ENCODE measurements at places on chromosomes 3 and 15. TPM values are rescaled to one million over a fixed set of nuclear protein-coding genes. Genes with fewer than 3 reads are reported as not detected.
A peak's percentile ranks its signal among the peaks of the same experiment; 100 is the strongest.

DNA sequence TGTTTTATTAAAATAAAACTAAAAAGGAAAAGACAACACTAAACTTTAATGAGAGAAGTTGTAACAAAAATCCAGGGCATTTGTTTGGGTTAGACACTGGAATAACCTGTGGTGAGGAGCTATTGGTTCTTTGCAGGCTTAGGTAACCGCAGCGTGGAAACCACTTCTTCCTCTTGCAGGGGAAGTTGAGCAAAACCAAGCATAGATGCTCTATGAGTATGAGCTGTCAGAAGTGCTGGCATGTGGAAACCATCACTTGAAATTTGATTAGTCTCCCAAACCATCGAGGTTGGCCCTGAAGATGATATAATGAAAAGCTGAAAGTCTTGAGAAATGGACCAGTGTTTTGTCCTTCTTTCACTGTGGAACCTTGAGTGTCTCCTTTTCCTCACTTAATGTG, 127.1 kb upstream of the RBMS3 start:
- DNase-seq, result peak; percentile 1

DNA sequence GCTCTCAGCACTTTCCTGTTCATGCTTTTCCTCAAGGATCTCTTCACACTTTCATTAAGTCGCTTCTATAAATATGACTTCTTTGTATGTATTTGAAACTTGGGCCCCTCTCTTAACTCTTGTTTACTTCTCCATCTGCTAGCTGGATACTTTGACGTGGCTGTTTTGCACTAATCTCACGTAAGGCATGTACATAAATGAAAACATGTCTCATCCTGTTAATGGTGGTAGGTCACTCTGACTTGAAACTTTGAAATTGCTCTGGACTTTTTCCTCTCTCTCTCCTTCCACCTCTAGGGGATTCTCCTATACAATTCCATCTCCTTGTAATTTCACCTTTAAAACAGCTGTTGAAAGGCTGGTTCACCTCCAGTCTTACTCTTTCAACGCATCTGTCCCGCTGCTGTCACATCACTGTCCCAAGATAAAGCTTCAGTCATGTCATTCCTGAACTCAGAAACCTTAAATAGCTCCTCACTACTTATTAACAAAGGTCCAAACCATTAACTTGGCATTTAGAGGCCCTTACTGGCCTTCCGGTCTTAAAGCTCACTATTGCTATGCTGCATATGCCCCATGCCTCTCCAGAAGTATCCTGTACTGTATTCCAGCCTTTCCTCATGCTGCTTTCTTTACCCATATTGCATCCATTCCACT, 1.2 kb downstream of the BLOC1S6 start:
- DNase-seq, result no peak

- no peak for DNase-seq
Measured at GRCh38 chr15:78629031-78629715, 8.4 kb upstream of the CHRNA3 start.

- DNase-seq, result no peak
Measured at GRCh38 chr3:167565489-167565888, 88.3 kb downstream of the WDR49 start.

- no peak for DNase-seq
Measured at GRCh38 chr3:10365791-10366190, 44.9 kb upstream of the SEC13 start.

- DNase-seq, result no peak
Measured at GRCh38 chr15:101188637-101189408, 63.0 kb downstream of the CHSY1 start.

DNA sequence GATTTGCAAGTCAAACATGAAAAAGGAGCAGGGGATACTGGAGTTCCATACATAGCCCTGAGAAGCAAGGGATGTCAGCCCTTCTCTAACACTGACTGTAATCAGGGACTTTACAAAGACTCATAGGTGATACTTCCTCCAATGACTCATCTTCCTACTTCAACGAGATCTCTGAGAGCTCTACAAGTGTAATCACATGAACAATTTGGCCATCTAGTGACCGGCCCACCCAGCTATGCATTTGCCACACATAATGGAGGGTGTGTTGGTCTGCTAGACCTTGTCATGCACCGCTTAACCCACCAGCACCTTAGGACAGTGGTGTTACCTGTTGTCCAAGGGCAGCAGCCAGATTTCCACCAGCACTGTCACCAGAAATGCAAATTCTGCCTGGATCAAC, 75.3 kb downstream of the NCEH1 start:
- DNase-seq, result no peak

- DNase-seq, result no peak
Measured at GRCh38 chr3:123679712-123680386, 95.0 kb upstream of the HACD2 start.

DNA sequence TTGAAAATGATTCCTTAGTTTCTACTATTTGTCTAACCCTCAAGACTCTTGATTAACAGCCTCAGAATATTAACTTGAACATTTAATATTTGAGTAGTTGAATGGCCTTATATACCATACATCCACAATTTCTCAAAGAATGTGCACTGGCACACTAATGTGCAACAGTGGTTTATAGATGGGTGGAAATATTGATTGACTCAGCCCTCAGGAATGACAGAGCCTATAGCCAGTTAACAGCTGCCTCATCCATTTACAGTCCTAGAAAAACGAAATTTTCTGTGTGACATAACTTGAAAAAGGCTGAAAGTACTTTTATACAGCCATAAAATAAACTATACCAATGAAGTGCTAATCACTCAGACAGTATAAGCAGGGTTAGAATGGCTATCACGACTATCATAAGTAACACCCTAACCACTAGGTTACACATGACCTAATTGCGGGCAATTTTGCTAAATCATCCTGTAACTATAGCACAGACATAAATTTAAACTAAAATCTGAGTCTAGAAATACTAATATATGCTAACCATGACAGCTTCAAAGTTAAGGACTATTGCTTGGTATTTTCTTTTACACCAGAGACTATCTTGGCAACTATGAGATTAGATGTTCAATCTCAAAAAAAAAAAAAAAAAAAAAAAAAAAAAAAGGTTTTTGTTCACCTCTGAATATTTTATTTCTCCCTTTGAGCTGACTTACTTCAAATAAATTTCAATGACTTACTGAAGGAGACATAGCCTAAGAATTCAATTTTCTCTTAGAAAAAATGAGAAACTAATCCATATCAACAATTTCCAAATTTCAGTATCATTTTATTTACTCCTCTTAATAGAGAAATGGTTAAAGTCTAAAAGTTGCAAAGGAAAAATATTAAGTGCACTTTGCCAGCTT, 9.3 kb downstream of the SECISBP2L start:
- no peak for DNase-seq

DNA sequence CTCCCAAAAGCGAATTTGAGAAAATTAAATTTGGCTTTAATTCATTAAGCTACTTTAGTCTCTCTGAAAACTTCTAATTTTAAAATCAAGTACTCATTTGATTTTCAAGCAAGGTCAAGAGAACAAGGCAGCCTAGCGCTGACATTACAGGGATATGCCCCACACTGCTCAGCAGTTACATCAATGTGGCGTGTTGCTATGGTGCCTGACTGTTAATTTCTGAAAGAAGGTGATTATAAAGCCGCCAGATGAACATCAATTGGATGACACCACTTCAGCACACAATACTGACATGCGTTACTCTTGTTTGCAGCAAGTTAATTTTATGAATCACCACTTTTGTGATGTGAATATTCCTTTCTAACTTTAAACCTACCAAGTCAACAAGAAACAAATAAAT, 284.4 kb downstream of the FOXP1 start:
- DNase-seq, result no peak

DNA sequence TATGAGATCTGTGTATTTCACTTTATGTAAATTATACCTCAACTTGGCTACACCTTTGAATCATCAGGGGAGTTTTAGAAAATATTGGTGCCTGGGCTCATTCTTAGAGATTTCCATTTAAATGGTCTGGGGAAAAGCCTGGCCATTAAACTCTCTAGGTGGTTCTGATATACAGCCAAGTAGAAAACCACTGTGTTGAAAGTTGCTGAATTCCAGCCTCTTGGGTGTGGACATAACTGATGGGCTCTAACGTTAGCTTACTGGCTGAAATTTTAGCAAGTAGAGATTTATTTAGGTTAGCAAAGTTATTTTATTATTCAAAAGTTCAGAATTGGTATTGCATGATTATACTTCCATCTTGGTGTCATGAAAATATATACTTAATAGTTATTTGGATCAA, 84.1 kb downstream of the ATG7 start:
- no peak for DNase-seq

Gene ANKUB1
- not detected for total RNA-seq

Gene P2RY14
- 1.3 TPM for total RNA-seq

Gene XXYLT1
- total RNA-seq, result 4.4 TPM

Gene NEK10
- total RNA-seq, result 2.7 TPM

Gene CHL1
- not detected for total RNA-seq

Gene FAM107A
- not detected for total RNA-seq

Measured in CD4-positive, alpha-beta memory T cell (primary cell).